ENCODE measurements at places on chromosomes 4 and X.

DNA sequence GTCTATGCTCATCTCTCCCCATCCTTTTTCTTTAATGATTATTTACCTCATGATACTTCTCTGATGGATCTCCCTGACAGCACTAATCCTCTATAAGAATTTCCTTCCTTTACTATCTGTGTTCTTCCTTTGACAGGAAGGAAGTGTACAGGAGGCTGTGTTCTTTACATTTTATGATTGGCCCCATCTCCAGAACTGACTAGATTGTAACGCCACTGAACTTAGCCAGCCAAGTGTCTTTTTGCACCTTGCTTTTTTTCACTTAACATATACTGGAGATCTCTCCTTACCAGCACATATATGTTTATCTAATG is 3.9 kb upstream of the WWC2 start:
- no peak for DNase-seq

- DNase-seq: no peak
These were observed 70.4 kb downstream of the LDB2 start for GRCh38 chr4:16827794-16828724.

GRCh38 chr4:102563000-102563399 is 61.8 kb downstream of the NFKB1 start:
- DNase-seq: no peak

GRCh38 chr4:121958777-121959176 is 6.9 kb upstream of the TRPC3 start:
- no peak for DNase-seq

GRCh38 chrX:36963069-36963808 is 44.9 kb upstream of the FAM47C start:
- DNase-seq: no peak

- no peak for DNase-seq
These were observed 2.9 kb upstream of the USP53 start for GRCh38 chr4:119209586-119209985.

DNA sequence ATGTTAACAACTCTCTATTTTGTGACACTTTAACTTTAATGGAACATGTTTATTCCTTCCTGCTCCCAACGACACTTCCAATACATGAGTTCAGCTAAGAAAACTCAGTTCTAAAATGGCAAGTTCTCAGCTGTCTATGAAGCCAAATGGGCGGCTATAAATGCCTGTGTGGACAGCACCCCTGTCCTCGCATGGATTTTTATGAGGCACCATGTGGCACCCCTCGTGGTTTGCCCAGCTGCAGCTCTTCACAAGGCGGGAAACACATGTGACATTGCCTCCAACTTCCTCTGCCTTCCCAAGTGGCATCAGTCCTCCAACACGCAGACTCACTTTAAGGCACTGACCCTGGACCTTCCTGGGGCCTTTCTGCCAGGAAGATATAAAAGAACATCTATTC is 48.0 kb downstream of the SH3RF1 start:
- DNase-seq: no peak

GRCh38 chr4:128354205-128354821 is 66.7 kb upstream of the PGRMC2 start:
- DNase-seq: no peak

- DNase-seq: no peak
These were observed 7.9 kb downstream of the CXCL6 start for GRCh38 chr4:73844345-73844744.

DNA sequence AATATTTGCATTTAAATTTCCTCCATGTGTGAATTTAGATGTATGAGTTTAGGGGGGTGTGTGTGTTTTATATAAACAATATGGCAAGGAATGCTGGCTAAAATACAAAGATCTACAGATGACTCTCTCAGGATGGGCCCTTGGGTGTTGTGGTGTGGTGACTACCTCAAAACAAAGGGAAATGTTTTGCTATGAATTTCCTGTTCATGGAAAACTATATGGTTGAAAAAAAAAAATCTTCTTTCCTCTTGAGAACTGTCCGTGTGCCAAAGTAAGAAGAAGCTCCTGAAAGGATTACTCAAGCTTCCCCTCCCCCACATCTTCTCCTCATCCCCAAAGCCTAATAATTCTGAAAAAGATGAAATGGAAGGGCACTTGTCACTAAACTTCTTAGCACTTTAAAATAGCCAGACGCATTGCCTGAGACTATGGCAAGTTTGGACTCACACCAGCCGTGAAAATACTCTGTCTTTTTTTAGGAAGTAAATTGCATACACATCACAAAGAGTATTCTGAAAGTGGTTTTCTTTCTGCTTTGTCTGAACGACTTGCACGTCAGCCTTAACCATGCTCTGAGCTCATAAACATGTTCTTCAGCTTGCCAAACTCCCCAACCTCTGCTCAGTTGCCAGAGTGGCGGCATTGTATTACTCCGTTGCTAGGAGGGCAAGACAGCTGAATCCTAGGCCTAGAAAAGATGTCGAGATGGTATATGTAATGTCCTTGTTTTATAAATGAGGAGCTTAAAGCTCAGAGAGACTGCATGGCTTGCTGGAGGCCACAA is 250.4 kb upstream of the JADE1 start:
- no peak for DNase-seq

DNA sequence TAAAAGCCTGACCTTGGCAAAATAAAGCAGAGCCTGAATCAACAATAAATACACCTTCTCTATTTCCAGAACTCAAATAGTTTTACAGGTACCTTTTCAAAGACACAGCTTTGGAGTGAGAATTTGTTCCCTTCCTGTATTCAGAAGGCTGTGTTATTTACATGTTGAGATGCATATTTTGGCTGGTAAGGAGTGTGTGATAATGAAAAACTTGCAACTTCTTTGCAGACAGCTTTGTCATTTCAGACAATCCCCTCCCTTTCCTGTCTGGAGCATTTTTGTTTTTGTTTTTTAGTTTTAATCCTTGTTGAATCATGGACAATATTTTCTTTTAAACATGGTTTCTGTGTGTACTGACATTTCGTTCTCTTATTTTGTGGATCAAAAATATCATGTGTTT is 493.8 kb downstream of the FAT4 start:
- DNase-seq: no peak

GRCh38 chrX:64188901-64189300 is 16.6 kb downstream of the AMER1 start:
- DNase-seq: no peak

- no peak for DNase-seq
These were observed 40.1 kb downstream of the SORBS2 start for GRCh38 chr4:185771711-185772390.

- no peak for DNase-seq
These were observed 10.0 kb downstream of the ETFDH start for GRCh38 chr4:158682066-158682465.

GRCh38 chrX:114798907-114799306 is 215.0 kb downstream of the HTR2C start:
- no peak for DNase-seq

DNA sequence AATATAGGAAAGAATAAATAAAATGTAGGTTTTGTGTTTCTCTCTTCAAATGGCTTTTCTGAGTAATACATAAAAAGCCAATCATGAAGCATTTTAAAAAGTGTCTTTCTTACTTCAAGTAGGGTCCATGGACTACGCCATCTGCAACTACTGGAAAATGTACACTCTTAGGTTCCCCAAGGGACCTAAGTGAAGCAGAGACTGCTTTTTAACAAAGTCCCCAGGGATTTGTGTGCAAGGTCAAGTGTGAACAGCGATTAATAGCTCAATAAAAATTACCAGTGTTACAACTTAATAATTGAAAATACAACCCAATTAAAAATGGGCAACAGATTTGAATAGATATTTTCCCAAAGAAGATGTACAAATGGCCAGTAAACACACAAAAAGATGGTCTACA is 84.9 kb downstream of the ARHGAP6 start:
- no peak for DNase-seq

GRCh38 chr4:88822034-88822789 is 124.6 kb upstream of the NAP1L5 start:
- DNase-seq: no peak

- DNase-seq: no peak
These were observed 217.6 kb downstream of the AFAP1 start for GRCh38 chr4:7721984-7722551.

GRCh38 chr4:40395908-40396793 is 61.0 kb downstream of the CHRNA9 start:
- DNase-seq: no peak

- no peak for DNase-seq
These were observed 117.8 kb upstream of the ENPP6 start for GRCh38 chr4:184335520-184335919.

GRCh38 chr4:88063634-88064296 is 56.3 kb downstream of the PKD2 start:
- DNase-seq: no peak

DNA sequence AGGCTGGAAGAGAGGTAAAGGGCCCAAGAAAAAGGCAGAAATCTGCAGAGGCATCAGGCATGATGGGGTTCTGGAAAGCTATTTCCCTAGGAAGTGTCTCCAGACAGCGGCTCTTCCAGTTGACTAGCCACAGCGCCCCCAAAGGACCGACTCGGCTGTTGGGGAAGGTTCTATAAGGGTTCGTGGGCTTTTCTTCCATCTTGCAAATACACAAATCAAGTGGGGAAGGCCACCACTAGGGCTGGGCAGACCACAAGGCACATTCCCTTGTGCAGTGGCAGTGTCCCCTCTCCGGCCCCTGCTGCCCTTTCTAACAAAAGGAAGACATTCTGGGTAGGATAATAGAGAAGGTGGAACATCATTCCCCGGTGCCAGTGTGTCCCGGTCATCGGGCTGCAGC is 18.2 kb downstream of the BCOR start:
- DNase-seq: no peak

GRCh38 chr4:8345946-8346814 is 76.6 kb downstream of the HTRA3 start:
- no peak for DNase-seq

- DNase-seq: no peak
These were observed 312.8 kb upstream of the SMIM31 start for GRCh38 chr4:164441109-164441508.

DNA sequence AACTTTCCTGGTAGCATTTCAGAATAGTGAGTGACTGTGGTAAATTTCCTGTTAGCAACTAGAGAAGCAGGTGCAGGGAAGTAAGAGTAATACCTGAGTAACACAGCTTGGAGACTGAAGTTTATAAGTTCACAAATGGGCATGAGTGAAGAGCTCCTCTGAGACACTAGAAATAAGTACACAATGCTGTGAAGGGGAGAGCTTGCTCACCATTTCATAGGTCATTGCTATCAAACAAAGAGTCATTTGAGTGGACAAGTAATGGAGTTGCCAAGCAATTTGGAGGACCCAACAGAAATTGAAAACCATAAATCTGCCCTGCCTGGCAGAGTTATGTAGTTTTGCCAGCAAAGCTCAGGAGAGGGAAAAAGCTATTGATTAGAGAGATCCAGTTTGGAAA is 523.6 kb downstream of the TRAM1L1 start:
- no peak for DNase-seq

GRCh38 chr4:16617435-16617834 is 281.0 kb downstream of the LDB2 start:
- DNase-seq: no peak

- DNase-seq: no peak
These were observed at the start of gene IL9R for GRCh38 chrX:155997436-155997835. Gene IL9R (plus strand): TSS chrX:155997696. CDS start chrX:155997760, 64 bp downstream.

Data from amniotic stem cell (primary cell).